Activated gamma-delta T cell (primary cell): ENCODE measurements at places on chromosomes 1 and 21.

- DNase-seq = no peak
Measured at GRCh38 chr1:232447125-232447524, 182.8 kb downstream of the SIPA1L2 start.

- no peak for DNase-seq
Measured at GRCh38 chr1:68723791-68724190, 226.9 kb upstream of the DEPDC1 start.

DNA sequence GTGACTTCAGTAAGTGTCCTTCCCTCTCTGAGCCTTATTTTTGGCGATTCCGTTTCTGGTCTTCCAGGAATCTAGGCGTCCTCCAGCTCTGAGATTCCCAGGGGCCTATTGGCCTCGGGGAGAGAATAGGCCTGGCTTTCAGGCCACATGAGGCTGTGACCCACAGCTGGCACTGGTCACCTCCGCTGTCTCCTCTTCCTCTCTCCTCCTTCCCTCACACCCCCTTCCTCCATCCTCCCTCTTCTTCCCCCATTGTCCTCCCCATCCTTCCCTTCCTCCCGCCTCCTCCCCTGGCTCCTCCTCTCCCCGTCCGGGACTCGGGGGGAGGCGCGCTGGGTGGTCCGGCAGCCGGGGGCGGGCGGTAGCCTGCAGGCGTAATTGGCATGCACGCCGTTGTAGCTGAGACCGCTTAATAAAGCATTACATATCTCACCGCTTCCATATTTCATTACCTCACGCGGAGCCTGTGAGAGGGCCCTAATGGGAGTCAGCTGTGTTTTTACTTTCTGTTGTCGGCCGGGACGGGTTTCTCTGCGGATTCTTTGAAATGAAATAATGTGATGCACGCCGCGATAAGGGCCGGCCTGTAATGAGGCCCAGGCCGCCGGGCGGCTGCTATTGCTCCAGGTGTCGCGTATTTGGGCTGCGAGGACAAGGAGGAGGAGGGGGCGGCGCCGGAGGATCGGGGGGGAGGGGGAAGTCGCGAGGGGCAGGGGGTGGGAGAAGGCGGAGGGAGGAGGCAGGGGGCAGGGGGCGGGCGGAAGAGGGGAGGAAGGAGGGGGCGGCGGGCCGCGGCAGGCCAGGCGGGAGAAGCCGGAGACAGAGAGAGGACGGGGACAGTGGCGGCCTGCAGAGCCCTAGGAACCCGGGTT lies 95.3 kb downstream of the FOXD2 start:
- no peak for DNase-seq

- no peak for DNase-seq
Measured at GRCh38 chr1:151210830-151211229, 12.5 kb downstream of the PIP5K1A start.

DNA sequence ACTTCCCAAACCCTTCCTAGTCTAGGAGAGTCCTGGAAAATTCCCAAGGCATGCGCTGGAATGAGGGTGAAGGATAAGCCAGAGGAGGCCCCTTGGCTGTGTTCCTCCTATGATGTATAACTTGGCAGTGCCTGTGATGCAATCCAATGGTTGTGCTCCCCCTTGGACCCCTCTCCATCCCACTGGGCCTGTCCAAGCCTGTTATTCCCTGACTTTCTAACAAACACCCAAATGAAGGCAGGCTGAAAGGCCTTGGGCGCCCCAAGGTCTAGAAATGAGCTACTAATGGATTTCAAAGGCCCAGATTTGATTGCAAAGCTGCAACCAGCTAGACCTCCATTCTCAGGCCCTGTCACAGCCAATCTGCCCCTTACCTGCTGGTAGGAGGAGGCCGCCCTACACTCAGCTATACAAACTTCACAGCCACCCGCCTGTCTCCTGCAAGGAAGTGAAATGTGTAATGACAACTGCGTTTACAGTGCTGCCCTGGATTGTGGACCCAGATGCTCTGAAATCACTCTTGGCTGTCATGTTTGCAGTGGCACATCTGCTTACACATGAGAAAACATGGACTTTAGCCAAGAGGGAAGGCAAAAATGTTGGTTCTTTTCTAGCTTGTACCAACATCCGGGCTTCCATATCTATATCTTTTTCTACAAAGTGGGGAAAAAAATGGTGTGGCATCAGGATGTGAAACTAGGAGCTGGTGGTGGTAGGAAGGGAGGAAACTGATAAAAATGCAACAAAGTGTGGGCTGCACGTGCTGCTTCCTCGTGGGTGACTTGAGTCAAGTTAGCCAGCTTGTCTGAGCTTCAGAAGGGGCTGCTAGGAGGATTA lies 130.4 kb downstream of the TRABD2B start:
- DNase-seq = no peak

- no peak for DNase-seq
Measured at GRCh38 chr1:232109391-232109790, 482.8 kb downstream of the DISC1 start.

DNA sequence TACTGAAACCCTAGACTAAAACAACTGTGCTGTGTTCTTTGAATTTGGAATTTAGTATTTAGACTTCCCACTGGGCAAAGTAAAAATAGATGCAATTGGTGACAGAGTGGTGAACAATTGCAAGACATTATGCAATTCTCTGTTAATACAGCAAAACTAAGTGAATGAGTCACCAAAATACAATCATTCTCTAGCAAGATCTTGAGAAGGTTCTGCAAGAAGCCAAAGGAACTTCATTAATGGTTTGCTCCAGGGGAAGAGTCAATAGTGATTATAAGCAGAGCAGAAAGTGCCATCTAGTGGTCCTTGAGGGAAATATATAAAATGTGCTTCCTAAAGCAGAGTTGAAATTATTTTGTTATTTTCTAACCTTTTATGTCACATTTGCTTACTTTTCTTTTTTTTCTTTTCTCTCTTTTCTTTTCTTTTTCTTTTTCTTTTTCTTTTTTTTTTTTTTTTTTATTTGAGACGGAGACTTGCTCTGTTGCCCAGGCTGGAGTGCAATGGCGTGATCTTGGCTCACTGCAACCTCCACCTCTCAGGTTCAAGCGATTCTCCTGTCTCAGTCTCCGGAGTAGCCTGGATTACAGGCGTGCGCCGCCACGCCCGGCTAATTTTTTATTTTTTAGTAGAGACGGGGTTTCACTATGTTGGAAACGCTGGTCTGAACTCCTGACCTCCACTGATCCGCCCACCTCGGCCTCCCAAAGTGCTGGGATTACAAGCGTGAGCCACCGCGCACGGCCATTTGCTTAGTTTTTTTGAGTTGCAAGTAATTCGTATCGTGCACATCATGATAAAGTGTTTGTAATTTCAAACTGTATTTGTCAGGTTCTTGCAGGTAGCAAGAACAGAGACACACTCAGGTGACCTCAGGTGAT lies 99.2 kb downstream of the CTH start:
- no peak for DNase-seq

GRCh38 chr1:8908388-8909151 lies 30.1 kb upstream of the ENO1 start:
- DNase-seq = no peak

GRCh38 chr1:106789686-106790085 lies 266.8 kb upstream of the PRMT6 start:
- no peak for DNase-seq

DNA sequence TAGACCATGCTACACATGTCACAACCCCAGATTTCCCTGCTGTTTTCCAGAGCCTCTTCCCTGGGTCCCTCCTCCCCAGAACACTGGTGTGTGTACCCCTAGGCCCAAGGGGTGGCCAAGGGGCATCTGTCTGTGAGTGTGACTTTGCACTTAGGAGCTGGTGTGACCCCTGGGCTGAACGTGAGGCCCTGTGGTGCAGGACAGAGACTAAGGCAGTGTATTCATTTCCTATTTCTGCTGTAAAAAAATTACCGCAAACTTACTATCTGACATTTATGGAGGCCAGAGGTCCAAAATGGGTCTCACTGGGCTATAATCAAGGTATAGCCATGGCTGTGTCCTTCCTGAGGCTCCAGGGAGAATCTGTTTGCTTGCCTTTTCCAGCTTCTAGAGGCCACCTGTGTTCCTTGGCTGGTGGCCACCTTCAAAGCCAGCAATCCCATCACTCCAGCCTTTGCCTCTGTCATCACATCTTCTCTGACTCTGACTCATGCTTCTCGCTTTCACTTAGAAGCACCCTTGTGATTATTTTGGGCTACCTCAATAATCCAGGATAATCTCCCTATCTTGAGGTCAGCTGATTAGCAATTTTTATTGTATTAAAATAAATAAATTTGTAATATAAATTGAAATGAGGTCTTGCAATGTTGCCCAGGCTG lies 24.0 kb upstream of the ELOA start:
- no peak for DNase-seq

DNA sequence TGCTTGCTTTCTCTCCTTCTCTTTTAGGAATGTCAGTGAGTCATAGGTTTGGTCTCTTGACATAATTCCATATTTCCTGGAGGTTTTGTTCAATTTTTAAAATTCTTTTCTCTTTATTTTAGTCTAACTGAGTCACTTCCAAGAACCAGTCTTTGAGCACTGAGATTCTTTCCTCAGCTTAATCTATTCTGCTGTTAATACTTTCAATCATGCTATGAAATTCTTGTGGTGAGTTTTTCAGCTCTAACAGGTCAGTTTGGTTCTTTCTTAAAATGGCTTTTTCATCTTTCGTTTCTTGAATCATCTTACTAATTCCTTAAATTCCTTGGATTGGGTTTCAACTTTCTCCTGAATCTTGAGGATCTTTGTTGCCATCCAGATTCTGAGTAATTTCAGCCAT lies 321.0 kb downstream of the PTBP2 start:
- no peak for DNase-seq

- DNase-seq = no peak
Measured at GRCh38 chr21:29261555-29262540, 36.9 kb upstream of the BACH1 start.

DNA sequence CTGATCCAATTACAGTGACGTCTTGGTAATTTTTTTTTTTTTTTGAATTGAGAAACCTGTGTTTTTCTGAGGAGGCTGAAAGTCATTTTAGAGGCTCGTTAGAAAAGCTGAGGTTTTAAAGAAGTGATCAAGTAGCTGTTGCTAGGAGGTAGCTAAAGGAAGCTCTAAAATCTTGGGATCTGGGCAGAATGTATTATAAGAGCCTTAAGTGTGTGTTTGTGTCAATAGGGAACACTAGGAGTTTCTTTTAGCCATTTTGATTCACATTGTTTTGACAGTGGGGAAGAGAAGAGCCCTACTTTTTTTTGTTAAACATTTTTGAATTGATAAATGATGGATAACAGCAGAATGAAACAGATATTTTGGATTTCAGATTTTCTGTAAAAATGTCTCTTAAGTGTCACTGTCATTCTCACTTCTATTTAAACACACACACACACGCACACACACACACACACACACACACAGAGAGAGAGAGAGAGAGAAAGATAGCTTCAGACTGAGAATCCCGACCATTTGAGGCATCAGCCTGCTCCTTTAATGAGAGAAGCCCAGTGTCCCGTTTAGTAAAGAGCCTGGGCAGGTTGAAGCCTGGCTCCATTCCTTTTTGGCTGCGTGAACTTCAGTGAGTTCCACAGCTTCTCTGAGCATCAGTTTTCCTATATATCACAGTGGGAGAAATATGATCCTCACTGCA lies 79.1 kb upstream of the GPR88 start:
- no peak for DNase-seq

GRCh38 chr1:41754540-41754939 lies 164.2 kb downstream of the HIVEP3 start:
- no peak for DNase-seq

DNA sequence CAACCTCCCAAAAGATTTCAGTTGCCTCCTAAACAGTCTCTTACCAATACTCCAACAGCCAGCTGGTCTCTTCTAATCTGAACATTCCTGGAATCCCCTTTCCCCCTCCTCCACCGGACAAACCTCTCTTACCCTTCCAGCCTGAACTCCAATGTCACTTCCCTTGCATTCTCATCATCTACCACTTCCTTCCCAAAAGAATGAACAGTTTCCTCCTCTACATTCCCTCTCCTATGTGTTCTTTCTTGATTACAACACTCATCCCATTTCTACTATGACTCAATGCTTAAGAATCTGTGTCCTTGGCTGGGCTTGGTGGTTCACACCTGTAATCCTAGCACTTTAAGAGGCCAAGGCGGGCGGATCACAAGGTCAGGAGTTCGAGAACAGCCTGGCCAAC lies 417.1 kb downstream of the SETD4 start:
- no peak for DNase-seq

GRCh38 chr1:160675641-160676410 lies 29.0 kb upstream of the SLAMF1 start:
- no peak for DNase-seq

DNA sequence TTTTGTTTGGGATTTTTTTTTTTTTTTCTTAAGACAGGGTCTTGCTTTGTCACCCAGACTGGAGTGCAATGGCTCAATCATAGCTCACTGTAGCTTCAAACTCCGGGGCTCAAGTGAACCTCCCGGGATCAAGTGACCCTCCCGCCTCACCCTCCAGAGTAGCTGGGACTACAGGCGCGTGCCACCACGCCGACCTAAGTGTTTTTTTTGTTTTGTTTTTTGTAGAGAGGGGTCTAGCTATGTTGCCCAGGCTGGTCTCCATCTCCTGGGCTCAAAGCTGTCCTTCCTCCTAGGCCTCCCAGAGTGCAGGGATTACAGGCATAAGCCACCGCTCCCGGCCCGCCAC lies 776 bp downstream of the HLCS start:
- no peak for DNase-seq

GRCh38 chr1:32066489-32066873 lies 6.3 kb upstream of the TMEM39B start:
- no peak for DNase-seq

DNA sequence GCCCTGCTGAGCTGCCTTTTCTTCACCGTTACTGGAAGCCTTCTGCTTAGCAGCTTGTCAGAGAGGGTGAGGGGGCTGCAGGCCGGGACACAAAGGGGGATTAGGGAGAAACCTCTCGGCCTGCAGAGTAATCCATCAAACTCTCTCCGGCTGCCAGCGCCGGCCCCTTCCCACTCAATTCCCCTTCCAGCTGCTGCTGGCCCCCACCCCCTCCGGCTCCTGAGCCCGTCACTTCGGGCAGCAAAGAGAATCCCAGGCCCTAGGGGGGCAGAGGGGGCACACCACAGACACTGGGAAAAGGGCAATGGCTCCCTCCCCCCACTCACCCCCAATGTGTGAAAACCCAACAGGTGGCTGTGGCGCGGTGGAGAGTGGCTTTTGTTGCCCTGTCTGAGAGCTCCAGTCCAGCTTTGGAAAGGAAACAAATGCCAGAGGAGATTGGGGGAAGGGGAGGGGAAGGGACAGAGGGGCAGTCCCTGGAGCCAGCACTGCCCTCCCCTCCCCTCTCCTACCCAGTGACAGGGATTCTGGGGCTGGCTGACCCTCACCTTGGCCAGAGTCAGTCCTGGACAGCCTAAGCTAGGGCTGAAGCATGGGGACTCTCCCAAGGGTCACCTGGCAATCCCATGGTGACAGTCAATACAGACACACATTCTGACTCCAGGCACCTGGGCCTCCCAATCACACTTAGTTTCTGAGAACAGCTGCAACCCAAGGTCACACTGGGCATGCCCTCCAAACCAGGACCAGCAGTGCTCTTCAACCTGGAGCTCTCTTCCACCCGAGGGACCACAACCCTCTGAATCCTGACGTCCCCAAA lies 9.5 kb downstream of the SLC45A3 start:
- no peak for DNase-seq

GRCh38 chr1:151584278-151584677 lies 27.6 kb upstream of the SNX27 start:
- no peak for DNase-seq

- DNase-seq = no peak
Measured at GRCh38 chr1:56374026-56374974, 205.1 kb downstream of the PLPP3 start.
